Heart left ventricle (tissue), 16 donors: ENCODE measurements at places on chromosomes 2 and 18. TPM values are rescaled to one million over a fixed set of nuclear protein-coding genes. Genes with fewer than 3 reads are reported as not detected.

- no peak for DNase-seq
These were observed 62.4 kb upstream of the ATG16L1 start for GRCh38 chr2:233189025-233189424.

DNA sequence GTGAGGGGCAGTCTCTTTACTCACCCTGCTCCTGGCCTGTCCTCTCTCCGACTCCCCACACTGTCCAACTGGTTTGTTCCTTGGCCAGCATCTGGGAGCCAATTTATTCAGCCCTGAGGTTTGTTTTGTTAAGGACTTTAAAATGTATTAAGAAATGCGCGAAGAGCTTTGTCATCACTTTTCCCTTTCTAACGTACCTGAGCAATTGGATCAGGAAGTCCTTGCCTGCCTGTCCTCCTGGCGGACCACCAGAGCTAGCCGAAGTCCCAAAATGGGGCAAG is 164.7 kb upstream of the MSH6 start:
- DNase-seq: no peak

DNA sequence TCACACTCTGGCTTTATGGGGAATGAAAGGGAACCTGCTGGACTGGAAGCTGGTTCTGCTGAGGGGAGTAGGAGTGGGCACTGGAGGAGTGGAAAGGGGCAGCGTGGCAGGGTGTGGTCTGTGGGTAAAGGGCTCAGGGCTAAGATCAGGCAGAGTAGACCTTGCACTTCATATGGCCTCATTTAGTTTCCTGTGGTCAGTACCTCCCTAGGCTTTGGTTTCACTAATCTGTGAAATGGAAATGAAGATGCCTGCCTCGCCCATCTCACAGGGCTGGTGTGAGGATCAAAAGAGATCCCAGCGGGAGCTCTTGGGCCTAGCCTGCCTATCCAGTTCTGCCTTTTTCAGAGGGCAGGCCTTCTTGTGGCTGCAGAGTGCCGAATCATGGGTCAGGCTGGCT is 208.7 kb downstream of the LOXHD1 start:
- DNase-seq: no peak

GRCh38 chr18:47062471-47062870 is 27.1 kb upstream of the ELOA2 start:
- DNase-seq: no peak

GRCh38 chr2:189613650-189614420 is 33.2 kb upstream of the SLC40A1 start:
- peak; percentile 48 for DNase-seq

DNA sequence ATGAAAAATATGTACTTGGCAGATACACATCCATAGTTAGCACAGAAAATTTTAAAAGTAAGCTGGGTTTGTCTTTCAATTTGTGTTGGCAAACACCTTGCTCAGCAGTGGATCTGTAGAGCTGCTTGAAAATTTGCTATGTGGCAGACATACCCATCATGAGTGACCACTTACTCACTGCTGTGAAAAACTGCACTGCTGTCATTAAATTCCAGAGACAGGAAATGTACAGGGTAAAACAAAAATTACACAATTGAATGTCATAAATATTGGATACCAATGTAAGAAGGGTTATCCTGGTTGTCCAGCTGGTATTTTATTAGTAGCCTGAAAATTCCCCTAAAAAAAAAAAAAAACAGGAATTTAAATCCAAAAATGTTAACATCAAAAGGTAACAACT is 24.5 kb downstream of the NIF3L1 start:
- DNase-seq: no peak

GRCh38 chr2:35447215-35447614 is 908.4 kb upstream of the CRIM1 start:
- DNase-seq: no peak

DNA sequence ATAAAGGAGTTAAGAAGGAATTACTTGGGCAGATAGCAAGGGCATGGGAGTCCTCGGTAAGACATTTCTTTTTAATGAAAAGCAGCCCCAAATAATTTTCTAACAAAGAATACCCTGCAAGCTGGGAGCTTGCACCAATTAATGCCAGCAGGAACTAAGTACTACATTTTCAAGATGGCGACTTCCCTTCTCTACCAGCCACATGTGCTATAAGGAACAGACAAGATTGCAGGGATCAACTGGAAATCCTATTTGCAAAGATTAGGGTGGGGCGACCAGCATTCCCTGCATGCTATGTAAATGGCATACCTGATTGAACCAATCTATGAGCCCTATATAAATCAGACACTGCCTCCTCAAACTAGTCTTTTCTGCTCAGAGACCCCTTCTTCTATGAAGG is 827.5 kb downstream of the ADCYAP1 start:
- no peak for DNase-seq

Gene SF3B1
- 142 TPM for total RNA-seq
